ENCODE measurements at places on chromosomes 16 and 17.

DNA sequence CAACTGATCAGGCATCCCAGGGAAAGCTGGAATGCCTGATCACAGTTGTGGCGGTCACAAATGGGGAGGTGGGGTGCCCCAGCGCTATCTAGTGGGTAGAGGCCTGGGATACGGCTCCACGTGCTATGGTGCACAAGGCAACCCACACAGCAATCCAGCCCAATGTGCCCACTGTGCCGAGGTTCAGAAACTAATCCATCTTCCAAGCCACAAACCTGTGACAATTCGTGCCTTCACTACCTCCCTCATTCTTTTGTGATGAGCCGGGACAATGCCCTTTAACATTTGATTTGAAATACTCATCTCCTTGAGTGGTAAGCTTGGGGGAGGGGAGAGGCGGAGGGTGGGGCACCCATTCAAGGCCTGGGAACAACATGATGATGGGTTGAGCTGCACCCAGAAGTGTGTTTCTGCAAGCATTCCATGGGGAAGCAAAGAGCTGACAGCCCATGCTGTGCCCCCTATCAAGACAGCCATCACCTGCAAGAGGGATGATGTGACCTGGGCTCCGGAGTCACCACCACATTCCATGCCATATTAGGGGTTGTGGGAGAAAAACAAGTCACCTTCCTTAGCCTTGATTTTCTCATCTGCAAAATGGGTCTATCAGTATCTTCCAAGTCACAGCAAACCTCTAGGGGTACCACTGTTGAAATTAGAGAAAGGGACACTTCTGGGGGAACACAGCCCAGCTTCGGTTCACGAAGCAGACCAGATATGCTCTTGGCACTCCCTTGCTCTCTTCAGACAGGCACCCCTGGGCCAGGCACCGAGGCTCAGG lies 3.7 kb downstream of the ELOB start:
- DNase-seq = no peak

DNA sequence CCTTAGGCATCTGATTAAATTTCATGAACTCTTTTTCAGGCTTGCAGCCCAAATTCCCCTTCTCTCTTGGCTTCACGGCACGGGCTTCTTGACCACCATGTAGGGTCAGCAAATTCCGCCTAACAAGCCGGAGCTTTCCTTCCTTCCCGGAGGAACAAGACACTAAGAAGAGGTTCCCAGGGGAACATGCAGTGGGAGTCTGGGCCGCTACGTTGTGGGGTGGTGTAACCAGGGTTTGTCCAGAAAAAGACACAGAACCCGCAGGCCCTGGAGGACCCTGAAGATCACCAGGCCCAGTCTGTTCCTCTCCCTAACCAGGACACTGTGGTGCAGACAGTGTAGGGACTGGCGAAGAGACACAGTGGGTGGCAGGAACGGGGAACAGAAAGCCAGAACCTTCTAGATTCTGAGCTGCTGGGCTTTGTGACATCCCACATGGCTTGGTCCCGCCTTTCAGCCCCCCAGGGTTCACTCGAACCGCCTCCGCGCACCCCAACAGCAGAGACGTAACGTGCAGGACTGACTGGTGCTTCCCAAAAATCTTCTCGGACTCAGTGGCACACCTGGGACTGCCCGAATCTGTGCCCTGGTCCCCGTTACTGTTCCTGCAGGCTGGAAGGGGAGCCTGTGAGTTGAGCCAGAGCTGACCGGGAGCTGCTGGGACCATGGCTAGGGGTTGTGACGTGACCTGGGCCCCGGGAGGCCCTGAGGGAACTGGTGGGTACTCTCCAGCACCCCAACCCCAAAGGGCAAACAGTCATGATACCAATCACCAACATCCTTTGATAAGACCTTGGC lies 55.2 kb downstream of the TBC1D16 start:
- DNase-seq = no peak

DNA sequence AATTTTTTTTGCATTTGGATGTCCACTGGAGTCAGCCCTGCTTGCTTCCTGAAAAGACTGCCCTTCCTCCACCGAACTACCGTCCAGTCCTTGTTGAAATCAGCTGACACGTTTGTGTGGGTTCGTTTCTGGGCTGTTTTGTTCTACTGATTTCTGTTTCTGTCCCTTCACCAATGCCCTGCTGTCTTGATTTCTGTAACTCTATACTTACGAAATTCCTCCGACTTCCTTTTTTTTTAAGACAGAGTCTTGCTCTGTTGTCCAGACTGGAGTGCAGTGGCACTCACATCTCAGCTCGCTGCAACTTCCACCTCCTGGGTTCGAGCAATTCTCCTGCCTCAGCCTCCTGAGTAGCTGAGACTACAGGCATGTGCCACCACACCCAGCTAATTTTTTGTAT lies 8.4 kb upstream of the GAA start:
- no peak for DNase-seq

- no peak for DNase-seq
Observed at GRCh38 chr16:84606081-84606875, 11.6 kb downstream of the COTL1 start.

GRCh38 chr16:3348547-3349167 lies 7.0 kb upstream of the OR2C1 start:
- no peak for DNase-seq

DNA sequence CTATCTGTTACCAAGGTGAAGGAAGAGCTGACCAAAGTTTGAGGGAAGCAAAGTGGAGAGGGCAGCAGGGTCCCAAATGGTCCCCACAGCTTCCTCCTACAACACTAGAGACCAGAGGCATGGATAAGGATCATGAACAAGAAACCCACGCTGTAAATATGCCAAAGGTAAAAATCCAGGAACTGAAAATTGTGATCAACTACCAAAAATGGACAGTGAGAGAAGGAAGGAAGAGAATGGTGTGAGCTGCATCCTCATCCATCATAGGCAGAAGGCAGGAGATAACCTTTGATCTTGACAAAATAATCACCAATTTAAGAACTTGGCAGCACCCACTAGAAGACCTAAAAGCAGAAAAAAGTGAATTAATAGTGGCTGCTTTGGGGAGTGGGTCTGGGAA lies 66.2 kb downstream of the CYTH1 start:
- no peak for DNase-seq

GRCh38 chr17:38572669-38573365 lies 32.9 kb downstream of the SRCIN1 start:
- no peak for DNase-seq

GRCh38 chr17:18285296-18285695 lies 24.8 kb downstream of the MIEF2 start:
- DNase-seq = no peak

DNA sequence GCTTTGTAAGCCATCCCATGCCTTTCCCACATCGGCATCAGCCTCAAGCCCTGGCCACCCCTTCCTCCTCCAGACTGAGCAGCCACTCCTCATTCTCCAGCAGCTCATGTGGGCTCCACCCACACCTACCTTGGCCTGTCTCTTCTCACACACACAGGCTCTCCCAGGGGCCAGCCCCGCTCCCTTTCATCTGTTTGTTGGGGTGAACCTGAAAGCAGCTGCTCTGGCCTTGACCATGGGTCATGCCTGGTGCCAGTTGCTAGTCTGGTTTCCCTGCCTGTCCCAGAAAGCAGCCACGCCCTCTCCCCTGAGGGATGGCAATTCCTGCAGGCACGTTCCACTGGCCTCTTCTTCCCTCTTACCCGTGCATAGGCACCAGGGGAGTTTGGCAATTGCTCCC lies 11.4 kb upstream of the TMEM238L start:
- no peak for DNase-seq

DNA sequence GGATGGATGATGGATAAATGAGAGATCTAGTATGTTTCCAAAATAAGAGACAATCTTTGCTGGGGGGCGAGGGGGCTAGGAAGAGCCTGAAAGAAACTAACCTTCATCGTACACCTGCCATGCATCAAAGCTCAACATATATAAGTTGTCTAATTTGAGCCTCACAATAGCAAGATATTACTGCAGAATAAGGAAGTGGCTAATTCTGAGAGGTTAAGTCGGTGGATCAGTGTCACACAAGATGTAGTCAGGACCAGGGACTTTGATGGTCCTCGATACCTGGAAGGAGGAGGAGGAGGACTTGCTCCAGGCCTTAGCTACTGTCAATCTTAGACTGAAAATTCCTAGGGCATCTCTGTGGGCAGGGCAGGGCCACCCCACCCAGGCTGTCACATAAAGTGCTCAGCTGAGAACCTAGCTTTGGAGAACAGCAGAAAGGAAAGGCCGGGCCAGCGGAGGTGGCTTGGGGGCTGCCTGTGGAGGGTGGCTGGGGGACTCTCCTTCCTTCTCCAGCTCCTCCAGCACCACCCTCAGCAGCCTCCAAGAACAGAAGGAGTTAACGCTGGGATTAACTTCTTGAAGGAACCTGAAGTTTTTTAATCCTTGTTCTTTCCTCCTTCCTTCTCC lies 460 bp upstream of the SLC13A2 start:
- DNase-seq = no peak

GRCh38 chr16:4962716-4963115 lies 4.6 kb downstream of the SEC14L5 start:
- DNase-seq = no peak

DNA sequence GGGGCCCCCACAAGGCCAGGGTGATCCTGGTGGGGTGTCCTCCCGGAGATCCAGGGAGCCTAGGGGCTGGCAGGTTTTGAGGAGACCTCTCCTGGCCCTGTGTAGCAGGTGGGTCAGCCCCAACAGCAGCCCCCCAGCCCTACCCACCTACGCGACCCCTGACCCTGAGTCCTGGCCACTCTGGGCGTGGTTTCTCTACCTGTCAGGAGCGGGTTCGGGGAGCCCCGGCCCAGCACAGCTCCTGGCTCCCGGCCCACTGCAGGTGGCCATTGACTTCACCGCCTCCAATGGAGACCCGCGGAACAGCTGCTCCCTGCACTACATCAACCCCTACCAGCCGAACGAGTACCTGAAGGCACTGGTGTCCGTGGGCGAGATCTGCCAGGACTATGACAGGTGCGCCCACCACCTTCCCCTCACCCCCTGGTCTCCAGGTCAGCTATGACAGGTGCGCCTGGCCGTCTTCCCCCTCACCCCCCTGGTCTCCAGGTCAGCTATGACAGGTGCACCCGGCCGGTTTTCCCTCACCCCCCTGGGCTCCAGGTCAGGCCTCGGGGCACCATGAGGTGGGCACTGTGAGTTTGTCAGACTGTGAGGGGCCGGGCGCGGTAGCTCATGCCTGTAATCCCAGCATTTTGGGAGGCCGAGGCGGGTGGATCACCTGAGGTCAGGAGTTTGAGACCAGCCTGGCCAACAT lies 13.0 kb downstream of the CPNE7 start:
- DNase-seq = no peak

GRCh38 chr16:51355875-51356274 lies 204.8 kb upstream of the SALL1 start:
- DNase-seq = no peak

- DNase-seq = no peak
Observed at GRCh38 chr16:19088341-19088916, 21.0 kb downstream of the COQ7 start.

- no peak for DNase-seq
Observed at GRCh38 chr16:85372627-85373372, 240.3 kb upstream of the GSE1 start.

GRCh38 chr17:40093580-40094201 lies 6.7 kb downstream of the NR1D1 start:
- no peak for DNase-seq

- DNase-seq = no peak
Observed at GRCh38 chr17:43463241-43463640, 20.5 kb upstream of the DHX8 start.

- no peak for DNase-seq
Observed at GRCh38 chr16:69893106-69893505, 58.0 kb upstream of the CLEC18A start.

DNA sequence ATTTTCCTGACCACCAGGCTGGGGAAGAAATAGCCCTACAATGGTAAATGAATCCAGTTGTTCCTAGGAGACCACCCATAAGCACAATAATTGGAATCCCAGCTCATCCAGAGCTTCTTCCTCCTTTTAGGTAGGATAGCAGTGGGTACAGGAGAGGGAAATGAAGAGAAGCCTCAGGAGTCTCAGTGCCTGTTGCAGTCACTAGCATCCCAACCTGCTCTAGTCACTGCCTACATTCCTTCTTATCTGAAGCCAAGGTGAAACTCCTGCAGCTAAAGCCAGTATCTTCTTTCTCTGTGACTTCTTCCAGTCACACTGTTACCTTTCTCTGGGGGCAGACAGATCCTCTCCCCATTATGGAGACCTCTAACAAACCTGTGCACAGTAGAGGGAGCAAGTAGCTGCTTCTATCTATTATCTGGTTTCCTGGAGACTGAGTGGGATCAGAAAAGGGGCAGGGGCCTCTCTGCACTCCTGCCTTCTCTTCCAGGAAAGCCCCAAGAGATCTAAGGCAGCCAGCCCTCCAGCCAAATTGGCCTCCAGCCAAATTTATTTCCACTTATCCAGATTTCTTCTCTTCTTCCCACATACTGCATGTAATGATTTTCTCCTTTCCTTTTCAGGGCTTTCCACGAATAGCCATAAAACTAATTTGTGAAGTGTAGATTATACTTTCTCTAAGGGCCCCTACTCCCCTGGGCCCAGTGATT lies 85.5 kb downstream of the SSH2 start:
- DNase-seq = no peak

- no peak for DNase-seq
Observed at GRCh38 chr16:4426021-4426684, 485 bp downstream of the DNAJA3 start.

DNA sequence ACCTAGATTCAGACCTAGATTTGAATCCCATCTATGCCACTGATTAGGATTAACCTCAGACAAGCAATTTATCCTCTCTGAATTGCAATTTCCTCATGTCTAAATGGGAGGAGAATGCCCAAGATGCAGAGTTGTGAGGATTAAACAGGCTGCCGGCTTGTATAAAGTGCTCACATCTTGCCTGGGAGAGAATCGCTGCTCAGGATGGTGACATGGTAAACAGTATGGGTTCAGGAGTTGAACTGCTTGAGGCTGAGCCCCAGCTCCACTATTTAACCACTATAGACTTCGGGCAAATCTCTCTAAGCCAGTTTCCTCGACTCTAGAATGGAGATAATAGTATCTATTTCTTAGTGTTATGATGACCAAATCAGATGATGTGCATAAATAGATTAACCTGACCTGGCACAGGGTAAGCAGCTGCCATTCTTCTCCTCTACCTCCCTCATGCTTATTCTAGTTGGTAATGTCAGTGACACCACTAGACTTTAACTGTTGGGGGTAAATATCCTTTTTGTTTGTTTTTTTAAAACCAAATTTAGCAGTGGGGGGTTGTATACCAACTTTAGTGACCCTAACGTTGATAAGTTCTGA lies 732 bp upstream of the RPL27 start:
- DNase-seq = no peak

All from stimulated activated CD8-positive, alpha-beta memory T cell treated with anti-CD3 and anti-CD28 coated beads, Interleukin-2, amount 100 ng/mL, for 1 hour (primary cell).